ENCODE measurements at places on chromosomes 5 and 9.
A peak's percentile ranks its signal among the peaks of the same experiment; 100 is the strongest.

- no peaks in the 10 kb centered on the region for H3K36me3 ChIP-seq
- no peak for DNase-seq
- no peak overlapping the region for H3K4me3 ChIP-seq
These were observed 12.0 kb downstream of the SAXO1 start for GRCh38 chr9:19020886-19021455.

DNA sequence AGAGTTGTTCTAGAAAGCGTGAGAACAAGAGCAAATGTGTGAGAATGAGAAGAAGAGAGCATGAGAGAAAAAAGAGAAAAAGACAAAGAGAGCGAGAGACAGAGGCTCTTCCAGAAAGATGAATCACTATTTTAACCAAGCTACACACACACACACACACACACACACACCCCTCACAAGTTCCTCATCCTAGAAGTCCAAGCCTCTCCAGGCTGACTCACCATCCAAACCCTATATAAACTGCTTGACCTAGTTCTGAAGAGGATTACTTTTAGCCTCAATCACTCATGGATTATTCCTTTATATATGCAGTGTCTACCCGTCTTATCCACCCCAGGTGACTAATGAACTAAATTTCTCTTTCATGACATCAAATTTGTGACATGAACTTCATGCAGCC lies 37.6 kb downstream of the C9orf57 start:
- peak overlapping the region; percentile 22 for H3K27ac ChIP-seq
- H3K4me3 ChIP-seq, result no peak overlapping the region
- no peak for DNase-seq
- no peaks in the 10 kb centered on the region for H3K36me3 ChIP-seq

GRCh38 chr9:89309608-89310474 lies 1.2 kb upstream of the CKS2 start:
- peak overlapping the region; percentile 69 for H3K4me3 ChIP-seq
- no peaks in the 10 kb centered on the region for H3K36me3 ChIP-seq
- no peaks in the 10 kb centered on the region for H3K27me3 ChIP-seq
- no peaks in the 10 kb centered on the region for H3K4me1 ChIP-seq
- peak overlapping the region; percentile 99 for H3K27ac ChIP-seq

DNA sequence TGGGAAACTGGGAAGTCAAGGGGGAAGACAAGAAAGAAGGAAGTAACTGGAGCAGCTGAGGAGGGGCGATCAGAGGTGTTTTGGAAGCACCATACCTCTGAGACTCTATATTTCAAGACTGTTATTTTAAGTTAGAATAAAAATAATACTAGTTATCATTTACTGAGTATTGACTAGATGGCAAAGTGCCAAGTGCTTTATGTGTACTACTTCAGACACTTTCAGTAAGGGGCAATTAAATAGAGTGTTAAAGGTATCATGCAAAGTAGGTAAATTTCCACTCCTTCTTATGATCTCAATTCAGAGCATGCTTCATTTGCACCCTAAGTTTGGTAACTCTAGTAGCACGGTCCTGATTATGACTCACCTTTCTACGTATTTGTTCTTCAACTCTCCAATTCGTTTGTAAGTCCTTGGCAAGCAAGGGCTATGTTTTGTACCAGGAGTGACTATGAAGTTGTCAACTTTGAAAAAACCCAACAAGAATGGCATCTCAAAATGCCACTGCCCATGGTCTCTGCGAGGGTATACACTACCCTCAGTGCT lies 152.4 kb upstream of the RAPGEF1 start:
- DNase-seq, result no peak
- H3K4me1 ChIP-seq, result no peaks in the 10 kb centered on the region
- no peaks in the 10 kb centered on the region for H3K27me3 ChIP-seq
- no peak overlapping the region for H3K4me3 ChIP-seq

- H3K36me3 ChIP-seq, result no peaks in the 10 kb centered on the region
- H3K4me3 ChIP-seq, result no peak overlapping the region
- no peak for DNase-seq
- H3K27ac ChIP-seq, result no peak overlapping the region
These were observed 8.2 kb downstream of the CERCAM start for GRCh38 chr9:128428644-128429512.

- H3K4me1 ChIP-seq, result no peaks in the 10 kb centered on the region
- H3K27ac ChIP-seq, result no peak overlapping the region
- no peak overlapping the region for H3K4me3 ChIP-seq
- peaks cover 31% of the 10 kb centered on the region for H3K27me3 ChIP-seq
- no peaks in the 10 kb centered on the region for H3K36me3 ChIP-seq
- DNase-seq, result no peak
These were observed 3.8 kb upstream of the COL27A1 start for GRCh38 chr9:114151426-114151956.

- no peaks in the 10 kb centered on the region for H3K36me3 ChIP-seq
- H3K4me1 ChIP-seq, result peaks cover 3% of the 10 kb centered on the region
- H3K27me3 ChIP-seq, result no peaks in the 10 kb centered on the region
- no peak overlapping the region for H3K4me3 ChIP-seq
- no peak for DNase-seq
These were observed 8.0 kb downstream of the SRFBP1 start for GRCh38 chr5:121969660-121970295.

DNA sequence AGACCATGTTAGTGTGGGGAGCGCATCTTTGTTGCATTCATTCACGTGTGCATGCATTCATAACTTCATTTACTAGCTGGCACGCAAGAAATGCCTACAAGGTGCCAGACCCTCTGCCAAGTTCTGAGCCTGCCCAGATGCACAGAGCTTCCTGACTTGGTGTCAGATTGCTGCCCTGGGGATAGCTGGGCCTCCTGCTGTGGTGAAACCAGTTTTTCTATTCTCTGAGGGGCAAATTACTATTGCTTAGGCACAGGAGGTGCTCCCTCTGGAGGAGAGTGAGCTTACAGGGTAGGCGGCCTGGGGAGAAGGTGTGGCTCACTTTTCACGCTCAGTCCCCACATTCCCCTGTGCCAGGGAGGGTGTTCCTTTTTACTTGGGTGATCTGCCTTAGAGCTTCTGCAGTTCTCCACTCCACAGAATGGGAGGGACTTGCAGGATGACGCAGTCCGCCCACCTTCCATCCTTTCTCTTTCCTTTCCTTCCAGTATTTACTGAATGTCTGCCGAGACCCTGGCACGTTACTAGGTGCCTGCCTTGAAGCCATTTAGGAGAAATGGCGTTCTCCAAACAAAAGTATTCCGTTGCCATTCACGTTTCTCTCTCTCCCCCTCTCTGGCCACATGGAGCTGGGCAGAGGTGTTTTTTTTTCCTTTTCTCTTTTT lies 27.9 kb upstream of the CTNNA1 start:
- no peaks in the 10 kb centered on the region for H3K4me1 ChIP-seq
- no peak overlapping the region for H3K27ac ChIP-seq
- H3K27me3 ChIP-seq, result no peaks in the 10 kb centered on the region
- no peak for DNase-seq
- H3K4me3 ChIP-seq, result no peak overlapping the region

DNA sequence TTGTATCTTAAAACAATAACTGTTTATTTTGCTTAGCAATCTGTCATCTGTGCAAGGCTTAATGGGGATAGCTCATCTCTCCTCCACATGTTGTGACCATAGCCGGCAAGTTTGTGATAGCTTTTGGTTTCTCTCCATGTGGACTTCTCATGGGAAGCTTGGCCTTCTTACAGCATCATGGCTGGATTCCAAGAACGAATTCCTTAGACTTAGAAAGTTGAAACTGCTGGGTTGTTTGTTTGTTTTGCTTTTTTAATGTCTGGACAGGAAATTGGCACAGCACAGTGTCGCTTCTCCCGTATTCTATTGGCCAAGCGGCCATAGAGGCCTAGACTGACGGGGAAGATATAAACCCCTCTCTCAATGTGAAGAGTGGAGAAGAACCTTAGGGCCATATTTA lies 61.0 kb upstream of the PRDM9 start:
- no peaks in the 10 kb centered on the region for H3K36me3 ChIP-seq
- H3K4me1 ChIP-seq, result no peaks in the 10 kb centered on the region
- no peaks in the 10 kb centered on the region for H3K27me3 ChIP-seq
- no peak overlapping the region for H3K27ac ChIP-seq

GRCh38 chr5:172364773-172365172 lies 81.2 kb upstream of the UBTD2 start:
- DNase-seq, result no peak
- H3K4me1 ChIP-seq, result no peaks in the 10 kb centered on the region
- no peak overlapping the region for H3K27ac ChIP-seq
- H3K36me3 ChIP-seq, result no peaks in the 10 kb centered on the region

DNA sequence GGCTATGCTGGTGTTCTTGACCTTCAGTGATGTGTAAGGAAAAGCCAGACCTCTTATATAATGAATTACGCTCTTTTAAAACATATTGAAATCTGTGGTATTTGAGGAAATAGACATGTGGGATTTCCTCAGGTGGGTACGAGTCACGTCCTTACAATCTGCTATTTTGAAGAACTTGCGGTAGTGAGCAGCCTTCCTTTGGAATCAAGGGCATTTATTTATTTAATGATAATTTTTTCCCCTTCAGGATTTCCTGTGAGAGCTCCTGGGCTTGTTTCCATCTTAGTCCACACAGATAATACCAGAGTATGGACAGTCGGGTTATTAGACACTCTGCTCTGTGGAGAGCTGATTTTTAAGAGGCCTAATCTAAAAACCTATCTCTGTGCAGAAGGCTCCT lies 167.9 kb downstream of the ARHGEF28 start:
- H3K4me3 ChIP-seq, result no peak overlapping the region
- H3K27me3 ChIP-seq, result no peaks in the 10 kb centered on the region
- H3K27ac ChIP-seq, result no peak overlapping the region
- DNase-seq, result no peak

- DNase-seq, result no peak
- no peaks in the 10 kb centered on the region for H3K4me1 ChIP-seq
- H3K36me3 ChIP-seq, result no peaks in the 10 kb centered on the region
- H3K4me3 ChIP-seq, result no peak overlapping the region
These were observed 64.9 kb upstream of the TLE1 start for GRCh38 chr9:81754245-81754644.

- H3K36me3 ChIP-seq, result no peaks in the 10 kb centered on the region
- DNase-seq, result no peak
- H3K27ac ChIP-seq, result no peak overlapping the region
- H3K4me1 ChIP-seq, result no peaks in the 10 kb centered on the region
- H3K27me3 ChIP-seq, result no peaks in the 10 kb centered on the region
- no peak overlapping the region for H3K4me3 ChIP-seq
These were observed 222.7 kb downstream of the DCP2 start for GRCh38 chr5:113199122-113199905.

GRCh38 chr9:121160025-121160424 lies 41.6 kb downstream of the RAB14 start:
- H3K4me1 ChIP-seq, result no peaks in the 10 kb centered on the region
- DNase-seq, result no peak
- no peaks in the 10 kb centered on the region for H3K27me3 ChIP-seq

DNA sequence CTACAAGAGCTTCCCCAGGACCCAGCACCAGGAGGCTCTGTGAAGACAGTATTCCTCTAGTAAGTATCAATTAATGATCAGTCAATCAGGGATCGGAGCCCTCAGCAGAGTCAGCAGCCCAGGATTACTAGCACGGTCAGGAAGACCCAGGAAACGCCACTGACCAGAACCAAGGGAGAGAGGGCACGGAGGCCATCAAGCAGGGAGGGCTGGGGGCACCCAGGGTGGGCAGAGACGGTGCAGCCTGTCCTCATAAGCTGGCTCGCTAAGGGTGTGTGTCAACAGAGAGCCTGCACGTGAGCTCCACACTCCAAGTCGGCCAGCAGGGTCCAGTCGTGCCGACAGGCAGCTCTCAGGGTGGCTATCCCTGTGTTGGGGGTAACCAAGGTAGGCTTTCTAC lies 29.0 kb downstream of the VAV2 start:
- H3K27ac ChIP-seq, result no peak overlapping the region
- no peaks in the 10 kb centered on the region for H3K36me3 ChIP-seq
- DNase-seq, result no peak
- no peaks in the 10 kb centered on the region for H3K27me3 ChIP-seq

- no peak overlapping the region for H3K27ac ChIP-seq
- no peaks in the 10 kb centered on the region for H3K36me3 ChIP-seq
- peaks cover 22% of the 10 kb centered on the region for H3K27me3 ChIP-seq
- no peaks in the 10 kb centered on the region for H3K4me1 ChIP-seq
These were observed 623 bp downstream of the FLT4 start for GRCh38 chr5:180648658-180649296.

- no peak for DNase-seq
- no peaks in the 10 kb centered on the region for H3K36me3 ChIP-seq
- H3K27me3 ChIP-seq, result no peaks in the 10 kb centered on the region
- H3K4me1 ChIP-seq, result no peaks in the 10 kb centered on the region
- no peak overlapping the region for H3K4me3 ChIP-seq
- H3K27ac ChIP-seq, result no peak overlapping the region
These were observed 82.1 kb upstream of the SLC25A51 start for GRCh38 chr9:37986001-37986400.

DNA sequence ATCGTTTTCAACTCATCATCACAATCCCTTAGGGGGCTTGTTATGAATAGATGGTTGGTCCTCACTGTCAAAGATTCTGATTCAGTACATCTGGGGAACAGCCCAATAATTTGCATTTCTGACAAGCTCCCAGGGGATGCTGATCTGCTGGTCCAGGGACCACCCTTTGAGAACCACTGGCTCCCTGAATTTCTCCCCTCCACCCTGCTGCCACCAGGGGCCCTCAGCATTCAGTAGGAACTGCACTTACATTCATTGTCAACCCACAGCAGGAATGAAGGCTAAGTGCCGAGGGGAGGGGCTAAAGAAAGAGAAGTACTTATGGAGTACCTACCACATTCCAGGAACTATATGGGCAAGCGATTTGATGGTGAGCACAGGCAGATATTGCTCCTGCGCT lies 85.9 kb downstream of the BOD1 start:
- H3K36me3 ChIP-seq, result no peaks in the 10 kb centered on the region
- no peak overlapping the region for H3K4me3 ChIP-seq
- no peaks in the 10 kb centered on the region for H3K27me3 ChIP-seq
- H3K27ac ChIP-seq, result no peak overlapping the region

GRCh38 chr5:34652914-34653313 lies 3.2 kb upstream of the RAI14 start:
- no peaks in the 10 kb centered on the region for H3K27me3 ChIP-seq
- H3K36me3 ChIP-seq, result no peaks in the 10 kb centered on the region
- no peak for DNase-seq
- H3K27ac ChIP-seq, result no peak overlapping the region
- peaks cover 6% of the 10 kb centered on the region for H3K4me1 ChIP-seq
- no peak overlapping the region for H3K4me3 ChIP-seq

GRCh38 chr5:157571357-157571827 lies 4.2 kb downstream of the ADAM19 start:
- no peak overlapping the region for H3K4me3 ChIP-seq
- no peaks in the 10 kb centered on the region for H3K27me3 ChIP-seq
- no peaks in the 10 kb centered on the region for H3K36me3 ChIP-seq
- DNase-seq, result no peak
- H3K4me1 ChIP-seq, result no peaks in the 10 kb centered on the region

GRCh38 chr9:136840877-136841645 lies 1.2 kb upstream of the AJM1 start:
- peaks cover 15% of the 10 kb centered on the region for H3K27me3 ChIP-seq
- H3K4me1 ChIP-seq, result peaks cover 36% of the 10 kb centered on the region
- no peaks in the 10 kb centered on the region for H3K36me3 ChIP-seq
- no peak overlapping the region for H3K4me3 ChIP-seq

DNA sequence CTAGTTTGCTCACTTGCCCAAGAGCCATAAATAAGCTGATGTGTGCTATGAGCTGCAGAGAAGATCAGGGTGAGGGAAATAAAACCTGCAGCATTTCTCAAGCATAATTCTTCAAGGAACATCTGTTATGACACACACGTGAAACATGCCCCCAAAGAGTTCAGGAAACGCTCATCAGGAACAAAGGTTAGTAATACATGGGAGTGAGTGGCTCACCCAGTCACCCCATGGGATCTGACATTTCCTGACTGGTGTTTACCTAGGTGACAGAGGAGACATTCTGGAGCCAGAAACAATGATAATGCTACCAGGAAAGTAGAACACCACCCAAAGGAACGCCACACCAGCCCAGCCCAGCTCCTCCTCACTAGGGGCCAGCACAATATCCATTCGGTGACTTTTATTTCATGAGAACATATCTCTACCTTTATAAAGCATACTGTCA lies 66.0 kb downstream of the FRMD3 start:
- H3K36me3 ChIP-seq, result no peaks in the 10 kb centered on the region
- no peak overlapping the region for H3K4me3 ChIP-seq
- peaks cover 15% of the 10 kb centered on the region for H3K4me1 ChIP-seq
- peak; percentile 65 for DNase-seq

Data from colonic mucosa (tissue), 4 donors.